Gastrocnemius medialis (tissue), 4 donors: ENCODE measurements at places on chromosomes 1 and 21. TPM values are rescaled to one million over a fixed set of nuclear protein-coding genes. Genes with fewer than 3 reads are reported as not detected.
A peak's percentile ranks its signal among the peaks of the same experiment; 100 is the strongest.

DNA sequence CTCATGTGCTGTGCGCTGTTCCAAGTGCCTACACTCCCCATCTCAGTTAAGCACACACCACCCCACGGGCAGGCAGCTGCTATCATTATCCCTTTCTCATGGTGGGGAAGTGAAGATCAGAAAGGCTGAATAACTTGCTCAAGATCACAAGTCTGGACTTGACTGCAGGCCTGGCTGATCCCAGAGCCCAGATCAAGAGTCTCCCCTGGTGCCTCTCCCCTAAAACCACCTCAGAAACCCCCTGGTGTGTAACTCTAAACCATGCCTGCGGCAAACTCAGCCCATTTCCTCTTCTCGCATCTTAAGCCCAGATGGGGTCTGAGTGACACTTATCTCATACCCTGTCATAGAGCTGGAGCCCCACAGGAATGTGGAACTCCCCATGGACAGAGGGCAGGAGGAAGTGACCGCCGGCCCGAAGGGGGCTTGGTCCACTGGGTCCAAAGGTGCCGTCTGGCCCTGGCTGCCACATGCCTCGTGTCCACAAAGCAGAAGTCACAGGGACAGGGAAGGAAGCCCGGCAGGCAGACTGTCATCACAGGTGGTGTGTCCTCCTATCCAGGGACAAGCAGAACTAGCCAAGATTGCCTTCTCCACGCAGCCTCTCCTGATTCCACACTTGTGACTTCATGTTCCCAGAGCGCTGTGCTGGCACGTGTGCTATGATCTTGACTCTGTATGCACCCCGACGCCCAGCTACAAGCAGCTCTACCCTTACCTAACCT lies 92.1 kb downstream of the SYF2 start:
- H3K4me3 ChIP-seq: no peak overlapping the region
- H3K4me1 ChIP-seq: no peaks in the 10 kb centered on the region
- no peak for DNase-seq
- H3K27ac ChIP-seq: no peak overlapping the region
- no peaks in the 10 kb centered on the region for H3K36me3 ChIP-seq
- peaks cover 14% of the 10 kb centered on the region for H3K27me3 ChIP-seq

- H3K4me1 ChIP-seq: no peaks in the 10 kb centered on the region
- no peak for DNase-seq
- no peaks in the 10 kb centered on the region for H3K36me3 ChIP-seq
- no peak overlapping the region for H3K27ac ChIP-seq
These were observed 97.4 kb downstream of the KCNH1 start for GRCh38 chr1:211036381-211037060.

- peak overlapping the region; percentile 90 for H3K27ac ChIP-seq
- peak overlapping the region; percentile 89 for H3K4me3 ChIP-seq
- no peaks in the 10 kb centered on the region for H3K36me3 ChIP-seq
- H3K27me3 ChIP-seq: no peaks in the 10 kb centered on the region
These were observed 467 bp downstream of the THRAP3 start for GRCh38 chr1:36224537-36225282.

- H3K27me3 ChIP-seq: no peaks in the 10 kb centered on the region
- no peaks in the 10 kb centered on the region for H3K36me3 ChIP-seq
- peak overlapping the region; percentile 81 for H3K27ac ChIP-seq
- DNase-seq: no peak
- H3K4me3 ChIP-seq: no peak overlapping the region
- H3K4me1 ChIP-seq: peaks cover 22% of the 10 kb centered on the region
These were observed 2.0 kb downstream of the SCMH1 start for GRCh38 chr1:41239988-41240610.

GRCh38 chr1:53379662-53380002 lies 51.8 kb upstream of the LRP8 start:
- H3K4me1 ChIP-seq: no peaks in the 10 kb centered on the region
- H3K36me3 ChIP-seq: no peaks in the 10 kb centered on the region
- no peak for DNase-seq
- no peaks in the 10 kb centered on the region for H3K27me3 ChIP-seq

GRCh38 chr1:184181044-184181443 lies 129.5 kb downstream of the TSEN15 start:
- DNase-seq: no peak
- no peaks in the 10 kb centered on the region for H3K4me1 ChIP-seq
- H3K36me3 ChIP-seq: no peaks in the 10 kb centered on the region
- H3K27me3 ChIP-seq: no peaks in the 10 kb centered on the region

DNA sequence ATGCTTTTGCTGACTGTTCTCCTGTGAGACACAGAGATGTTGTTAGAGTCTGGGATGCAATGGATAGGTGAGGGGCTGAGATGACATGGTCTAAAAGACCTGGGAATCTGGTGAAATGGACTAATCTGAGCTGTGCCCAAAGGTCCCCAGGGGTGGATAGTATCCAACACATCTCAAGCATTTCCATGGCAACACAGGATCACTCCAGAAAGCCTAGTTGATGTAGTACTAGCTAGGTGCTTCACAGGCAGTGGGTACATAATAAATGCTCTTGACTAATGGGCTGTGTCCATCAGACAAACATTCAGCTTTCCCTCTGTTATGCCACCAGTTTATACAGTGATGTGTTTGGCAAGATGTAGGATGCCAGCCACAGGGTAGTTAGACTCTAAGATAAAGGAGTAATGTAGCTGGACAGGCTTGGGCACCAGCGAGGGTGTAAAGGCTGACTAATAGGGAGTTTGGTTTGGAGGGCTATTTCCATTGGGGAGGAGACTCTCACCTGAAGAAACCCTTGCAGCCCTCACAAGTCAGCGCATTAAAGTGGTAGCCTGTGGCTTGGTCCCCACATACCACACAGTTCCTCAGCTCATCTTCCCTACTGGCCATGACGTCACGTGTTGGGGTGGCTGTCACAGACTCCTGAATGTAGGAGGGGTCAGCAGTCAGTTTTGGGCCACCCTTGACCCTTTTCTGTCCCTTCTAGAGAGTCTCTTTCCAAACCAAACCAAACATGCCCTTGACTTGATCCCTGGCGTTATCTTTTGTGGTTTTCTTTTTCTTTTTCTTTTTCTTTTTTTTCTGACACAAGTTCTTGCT lies 1.8 kb downstream of the NR1I3 start:
- no peaks in the 10 kb centered on the region for H3K36me3 ChIP-seq
- no peak for DNase-seq
- H3K4me3 ChIP-seq: no peak overlapping the region
- no peaks in the 10 kb centered on the region for H3K4me1 ChIP-seq
- no peak overlapping the region for H3K27ac ChIP-seq

GRCh38 chr21:14241297-14241696 lies 25.3 kb downstream of the RBM11 start:
- no peaks in the 10 kb centered on the region for H3K27me3 ChIP-seq
- no peak for DNase-seq
- H3K27ac ChIP-seq: no peak overlapping the region
- H3K4me1 ChIP-seq: no peaks in the 10 kb centered on the region
- H3K4me3 ChIP-seq: no peak overlapping the region

DNA sequence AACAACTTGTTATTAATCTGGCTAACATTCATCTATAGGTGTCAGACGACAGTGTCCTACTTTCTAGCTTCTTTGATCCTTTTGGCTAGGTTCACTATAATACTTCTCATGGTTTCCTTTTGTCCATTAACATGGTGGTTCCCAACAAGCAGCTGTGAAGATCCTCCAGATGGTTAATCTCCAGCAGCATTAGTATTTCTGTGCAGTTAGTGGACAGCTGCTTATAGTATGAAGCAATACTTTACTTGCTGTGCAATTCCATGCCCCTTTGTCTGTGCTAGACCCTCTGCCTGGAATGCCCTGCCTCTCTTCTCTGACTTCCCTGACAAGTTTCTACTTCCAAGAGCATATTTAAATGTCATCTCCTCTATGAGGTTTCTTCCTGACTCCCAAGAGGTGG lies 41.7 kb upstream of the ARHGAP29 start:
- H3K4me3 ChIP-seq: no peak overlapping the region
- H3K4me1 ChIP-seq: no peaks in the 10 kb centered on the region
- no peak for DNase-seq

DNA sequence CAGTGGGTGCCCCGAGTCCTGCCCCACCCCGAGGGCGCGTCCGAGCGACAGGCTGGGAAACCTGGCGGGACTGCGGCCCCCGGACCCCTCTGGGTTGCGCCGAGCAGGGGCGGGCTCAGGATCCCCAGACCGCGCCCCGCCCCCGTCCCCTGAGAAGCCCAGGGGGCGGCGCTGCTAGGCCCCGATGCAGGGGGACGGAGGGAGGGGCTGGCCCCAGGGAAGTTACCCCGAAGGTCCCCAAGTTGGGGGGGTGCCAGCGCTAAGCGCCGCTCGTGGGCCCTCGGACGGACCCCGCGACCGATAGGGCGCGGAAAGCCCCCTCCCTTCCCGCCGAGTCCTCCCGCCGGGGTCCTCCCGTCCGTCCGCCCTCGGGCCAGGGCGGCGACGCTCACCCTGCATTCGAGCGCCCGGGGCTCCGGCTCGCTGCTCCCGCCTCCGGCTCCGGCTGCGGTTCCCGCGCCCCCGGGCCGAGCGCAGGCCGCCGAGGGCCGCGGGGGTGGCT lies 414 bp downstream of the GPR153 start:
- no peak for DNase-seq
- peak overlapping the region; percentile 56 for H3K4me3 ChIP-seq
- H3K27me3 ChIP-seq: peaks cover 44% of the 10 kb centered on the region
- no peaks in the 10 kb centered on the region for H3K4me1 ChIP-seq
- peak overlapping the region; percentile 33 for H3K27ac ChIP-seq
- H3K36me3 ChIP-seq: no peaks in the 10 kb centered on the region

- no peak for DNase-seq
- H3K4me1 ChIP-seq: peaks cover 76% of the 10 kb centered on the region
- no peak overlapping the region for H3K4me3 ChIP-seq
- H3K27ac ChIP-seq: peak overlapping the region; percentile 45
- H3K36me3 ChIP-seq: no peaks in the 10 kb centered on the region
These were observed 96.7 kb downstream of the DYRK1A start for GRCh38 chr21:37463083-37463801.

DNA sequence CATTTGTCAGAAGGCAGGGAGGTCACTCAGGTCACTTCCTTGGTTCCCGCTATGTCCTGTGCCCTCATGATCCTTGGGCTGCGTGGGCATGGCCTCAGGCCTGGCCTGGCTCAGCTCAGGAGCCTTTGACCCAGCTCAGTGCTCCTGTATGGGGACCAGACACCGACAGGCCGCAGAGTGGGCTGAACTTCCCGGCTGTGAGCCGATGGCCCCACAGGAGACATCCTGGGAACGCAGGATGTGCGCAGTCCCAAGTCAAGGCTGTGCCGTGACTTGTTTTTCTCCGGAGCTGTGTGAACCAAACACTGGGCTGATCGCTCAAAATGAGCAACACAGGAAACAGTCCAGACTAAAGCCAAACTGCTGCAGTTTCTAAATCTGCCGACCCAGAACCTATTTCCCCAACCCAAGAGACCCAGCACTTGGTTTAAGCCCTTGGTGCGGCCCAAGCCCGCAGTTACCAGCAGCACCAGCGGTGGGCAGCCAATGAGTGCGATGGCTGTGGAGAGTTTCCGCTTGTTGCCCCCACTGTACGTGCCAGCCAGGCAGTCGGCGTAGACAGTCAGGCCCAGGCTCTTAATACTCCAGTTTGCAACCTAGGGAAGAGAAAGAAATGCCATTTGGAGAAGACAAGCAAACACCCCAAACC lies 92.3 kb upstream of the GCLM start:
- no peaks in the 10 kb centered on the region for H3K27me3 ChIP-seq
- H3K36me3 ChIP-seq: no peaks in the 10 kb centered on the region
- H3K4me3 ChIP-seq: no peak overlapping the region
- H3K27ac ChIP-seq: no peak overlapping the region

- no peaks in the 10 kb centered on the region for H3K27me3 ChIP-seq
- H3K27ac ChIP-seq: no peak overlapping the region
- DNase-seq: no peak
- no peak overlapping the region for H3K4me3 ChIP-seq
These were observed 146.6 kb downstream of the TLR5 start for GRCh38 chr1:222996310-222996975.

GRCh38 chr1:229411434-229412055 lies 22.3 kb downstream of the ACTA1 start:
- H3K27ac ChIP-seq: peak overlapping the region; percentile 95
- no peak for DNase-seq
- H3K4me3 ChIP-seq: no peak overlapping the region
- no peaks in the 10 kb centered on the region for H3K27me3 ChIP-seq
- H3K36me3 ChIP-seq: no peaks in the 10 kb centered on the region

- no peaks in the 10 kb centered on the region for H3K36me3 ChIP-seq
- H3K27me3 ChIP-seq: no peaks in the 10 kb centered on the region
- no peak overlapping the region for H3K27ac ChIP-seq
- no peak overlapping the region for H3K4me3 ChIP-seq
- no peak for DNase-seq
These were observed 83.6 kb downstream of the ADARB1 start for GRCh38 chr21:45157932-45158331.

- H3K4me3 ChIP-seq: no peak overlapping the region
- no peaks in the 10 kb centered on the region for H3K36me3 ChIP-seq
- H3K27ac ChIP-seq: no peak overlapping the region
- no peaks in the 10 kb centered on the region for H3K4me1 ChIP-seq
- H3K27me3 ChIP-seq: no peaks in the 10 kb centered on the region
These were observed 402.5 kb downstream of the PTPRC start for GRCh38 chr1:199041173-199041914.

DNA sequence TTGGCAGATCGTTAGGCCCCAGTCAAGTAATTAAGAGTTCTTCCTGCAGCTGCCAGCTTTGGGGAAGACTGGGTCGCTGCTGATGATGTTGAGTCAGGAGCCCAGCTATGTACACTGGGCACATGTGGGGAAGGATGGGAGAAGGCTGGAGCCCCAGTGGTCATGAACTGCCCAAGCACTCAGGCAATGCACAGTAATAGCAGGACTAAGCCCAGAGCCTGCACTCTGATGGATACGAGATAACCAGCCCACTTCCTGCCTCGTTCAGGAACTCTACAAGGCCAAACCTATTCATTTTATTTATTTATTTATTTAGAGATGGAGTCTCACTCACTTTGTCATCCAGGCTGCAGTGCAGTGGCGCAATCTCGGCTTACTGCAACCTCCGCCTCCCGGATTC lies 81.1 kb upstream of the BTG3 start:
- no peak overlapping the region for H3K27ac ChIP-seq
- DNase-seq: no peak
- H3K4me1 ChIP-seq: no peaks in the 10 kb centered on the region
- no peak overlapping the region for H3K4me3 ChIP-seq
- H3K27me3 ChIP-seq: no peaks in the 10 kb centered on the region
- H3K36me3 ChIP-seq: no peaks in the 10 kb centered on the region

DNA sequence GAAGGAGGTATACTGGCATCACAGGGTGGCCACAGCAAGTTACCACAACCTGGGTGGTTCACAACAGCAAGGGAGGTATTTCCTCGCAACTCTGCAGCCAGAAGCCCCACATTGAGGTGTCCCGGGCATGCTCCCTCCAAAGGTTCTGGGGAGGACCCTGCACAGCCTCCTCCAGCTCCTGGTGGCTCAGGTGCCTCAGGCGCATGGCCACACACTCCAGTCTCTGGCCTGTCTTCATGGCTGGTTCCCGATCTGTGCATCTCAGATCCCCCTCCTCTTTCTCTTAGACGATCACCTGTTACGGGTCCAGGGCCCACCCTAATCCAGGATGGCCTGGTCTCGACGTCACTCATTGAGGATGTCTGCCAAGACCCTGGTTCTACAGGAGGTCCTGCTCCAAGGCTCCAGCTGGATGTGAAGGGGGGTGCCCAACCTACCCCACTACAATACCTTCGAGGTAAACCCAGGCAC lies 6.7 kb upstream of the ARF1 start:
- H3K27ac ChIP-seq: no peak overlapping the region
- no peak for DNase-seq
- no peak overlapping the region for H3K4me3 ChIP-seq

AJAP1 gene
- 0.03 TPM for total RNA-seq

MIB2 gene
- 66.4 TPM for total RNA-seq

HTR6 gene
- not detected for total RNA-seq

HSD3B2 gene
- total RNA-seq: 0.66 TPM

CASZ1 gene
- 86.8 TPM for total RNA-seq

FCRLB gene
- total RNA-seq: not detected

HAO2 gene
- total RNA-seq: not detected

AMIGO1 gene
- 8.6 TPM for total RNA-seq

E2F2 gene
- total RNA-seq: not detected
